ENCODE measurements at places on chromosomes 6 and 20.

GRCh38 chr6:137926207-137926731, 59.2 kb downstream of the TNFAIP3 start:
- DNase-seq, result no peak

DNA sequence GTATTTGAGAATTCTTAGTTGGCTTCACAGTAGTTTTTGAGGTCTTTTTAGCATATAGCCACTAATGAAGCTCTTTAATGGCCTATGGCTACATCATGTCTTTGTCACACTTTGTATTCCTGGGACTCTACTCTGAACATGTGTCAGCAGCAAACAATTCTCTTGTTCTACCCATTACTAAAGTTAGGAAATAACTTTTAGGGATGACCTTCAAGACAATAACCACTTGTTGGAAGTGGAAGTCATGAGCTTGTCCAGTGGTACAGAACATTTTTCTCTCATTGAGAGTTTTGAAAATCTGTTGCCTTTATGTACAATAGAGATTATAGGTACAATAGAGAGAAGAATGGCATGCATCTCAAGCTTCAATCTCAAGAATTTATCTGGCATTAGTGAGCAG, 571.6 kb upstream of the JAG1 start:
- DNase-seq, result no peak

DNA sequence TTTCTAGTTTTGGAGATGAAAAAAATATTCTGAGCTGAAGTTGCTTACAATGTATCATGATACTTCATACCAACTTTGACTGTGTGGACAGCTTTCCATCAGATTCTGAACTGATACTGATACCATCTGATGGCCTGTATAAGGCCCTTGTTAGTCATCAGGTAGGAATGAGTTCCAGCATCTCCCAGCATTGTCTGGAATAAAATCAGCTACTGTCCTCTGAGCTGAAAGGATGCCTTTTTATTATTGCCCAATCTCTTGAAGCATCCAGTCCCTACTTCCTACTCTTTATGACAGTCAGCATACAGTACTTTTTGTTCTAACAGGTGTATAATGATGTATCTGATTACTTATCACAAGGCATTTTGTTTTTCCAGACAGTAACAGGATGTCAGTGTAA, 70.6 kb upstream of the EYA4 start:
- no peak for DNase-seq

DNA sequence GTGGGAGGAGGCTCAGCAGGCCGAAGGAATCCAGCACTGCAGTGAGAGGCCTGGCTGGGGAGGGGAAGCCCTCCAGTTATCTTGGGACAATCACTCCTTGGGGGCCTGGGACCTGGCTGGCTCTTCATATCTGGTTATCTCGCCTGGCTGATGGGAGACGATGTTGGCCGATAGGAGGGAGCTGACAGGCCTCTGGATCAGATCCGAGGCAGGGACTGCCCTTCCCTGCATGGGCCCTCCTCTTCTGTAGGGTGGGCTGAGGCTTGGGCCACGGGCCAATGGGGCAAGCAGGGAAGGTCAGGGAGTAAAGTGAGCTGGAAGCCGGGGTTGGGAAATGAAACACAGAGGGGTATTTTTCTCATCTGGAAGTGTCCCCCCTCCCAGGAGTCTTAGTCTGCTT, 25.2 kb downstream of the MANBAL start:
- DNase-seq, result no peak

DNA sequence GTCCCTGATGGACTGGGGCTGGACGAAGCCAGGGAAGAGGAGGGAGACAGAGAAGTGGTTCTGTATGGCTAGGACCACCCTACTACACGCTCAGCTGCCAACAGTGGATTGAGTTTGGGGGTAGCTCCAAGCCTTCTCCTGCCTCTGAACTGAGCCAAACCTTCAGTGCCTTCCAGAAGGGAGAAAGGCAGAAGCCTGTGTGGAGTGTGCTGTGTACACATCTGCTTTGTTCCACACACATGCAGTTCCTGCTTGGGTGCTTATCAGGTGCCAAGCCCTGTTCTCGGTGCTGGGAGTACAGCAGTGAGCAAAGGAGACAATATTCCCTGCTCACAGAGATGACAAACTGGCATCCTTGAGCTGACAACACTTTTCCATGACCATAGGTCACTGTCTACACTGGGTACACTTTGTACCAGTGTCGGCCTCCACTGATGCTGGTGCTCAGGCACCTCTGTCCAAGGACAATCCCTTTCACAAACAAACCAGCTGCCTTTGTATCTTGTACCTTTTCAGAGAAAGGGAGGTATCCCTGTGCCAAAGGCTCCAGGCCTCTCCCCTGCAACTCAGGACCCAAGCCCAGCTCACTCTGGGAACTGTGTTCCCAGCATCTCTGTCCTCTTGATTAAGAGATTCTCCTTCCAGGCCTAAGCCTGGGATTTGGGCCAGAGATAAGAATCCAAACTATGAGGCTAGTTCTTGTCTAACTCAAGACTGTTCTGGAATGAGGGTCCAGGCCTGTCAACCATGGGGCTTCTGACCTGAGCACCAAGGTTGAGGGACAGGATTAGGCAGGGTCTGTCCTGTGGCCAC, 11.3 kb upstream of the RBCK1 start:
- DNase-seq, result no peak

DNA sequence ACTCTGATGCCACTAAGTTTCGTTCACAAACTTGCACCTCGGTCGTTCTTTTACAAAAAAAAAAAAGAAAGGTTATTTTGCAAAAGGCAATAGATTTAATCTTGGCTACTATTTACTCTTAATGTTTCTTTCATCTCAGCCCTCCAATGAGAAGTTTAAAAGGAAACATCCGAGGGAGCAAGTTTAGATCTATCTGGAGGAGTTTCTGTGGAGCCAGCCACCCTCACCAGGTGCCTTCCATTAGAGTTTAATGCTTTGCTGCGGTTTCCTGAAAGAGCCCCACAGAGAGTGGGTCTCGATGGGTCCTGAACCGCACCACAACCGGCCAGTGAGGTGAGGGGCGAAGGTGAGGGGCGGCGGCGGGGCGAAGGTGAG, 632 bp downstream of the PRKN start:
- no peak for DNase-seq

- DNase-seq, result no peak
These were observed 100.8 kb downstream of the BFSP1 start for GRCh38 chr20:17430125-17430950.

- no peak for DNase-seq
These were observed 101.7 kb upstream of the HDGFL1 start for GRCh38 chr6:22467645-22468044.

GRCh38 chr6:162463576-162463975, 264.0 kb downstream of the PRKN start:
- DNase-seq, result no peak

DNA sequence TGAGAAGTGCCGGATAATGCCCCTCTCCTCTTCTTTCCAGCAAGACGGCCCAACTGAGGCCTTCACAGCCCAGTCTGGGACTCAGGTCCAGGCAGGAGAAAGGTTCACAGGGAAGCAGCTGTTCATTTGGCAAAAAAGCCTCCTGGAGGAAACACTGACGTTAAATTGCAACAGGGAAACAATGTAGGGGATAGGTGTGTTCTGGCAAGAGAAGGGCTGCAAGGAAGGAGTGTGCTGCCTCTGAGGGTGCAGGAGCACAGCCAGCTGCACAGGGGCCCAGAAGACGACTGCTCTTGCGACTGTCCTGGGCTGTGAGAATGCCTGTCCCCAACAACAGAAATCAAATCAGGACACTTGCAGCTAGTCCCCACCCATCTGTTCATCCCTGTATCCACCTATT, 70.6 kb upstream of the PMEPA1 start:
- no peak for DNase-seq

DNA sequence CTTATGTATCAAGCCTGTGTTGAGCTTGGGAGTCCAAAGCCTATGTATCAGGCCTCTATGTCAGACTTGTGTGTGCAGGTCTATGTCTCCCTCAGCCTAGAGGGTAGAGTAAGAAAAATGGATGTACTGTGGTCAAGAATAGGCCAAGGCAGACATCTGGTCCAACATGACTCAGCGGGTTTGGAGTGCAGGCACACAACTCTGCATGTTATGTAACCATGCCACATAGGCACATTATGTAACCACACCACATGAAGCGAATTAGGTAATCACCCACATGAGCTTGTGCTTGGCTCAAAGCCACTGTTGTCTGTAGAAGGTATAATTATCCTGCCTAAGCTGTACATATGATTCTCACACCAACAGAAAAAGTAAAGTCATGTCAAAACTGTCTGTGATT, 1190.5 kb upstream of the EYS start:
- no peak for DNase-seq

GRCh38 chr6:149820506-149820905, 43.7 kb downstream of the LRP11 start:
- DNase-seq, result no peak

- DNase-seq, result no peak
These were observed 503.8 kb downstream of the TFAP2B start for GRCh38 chr6:51322505-51322904.

DNA sequence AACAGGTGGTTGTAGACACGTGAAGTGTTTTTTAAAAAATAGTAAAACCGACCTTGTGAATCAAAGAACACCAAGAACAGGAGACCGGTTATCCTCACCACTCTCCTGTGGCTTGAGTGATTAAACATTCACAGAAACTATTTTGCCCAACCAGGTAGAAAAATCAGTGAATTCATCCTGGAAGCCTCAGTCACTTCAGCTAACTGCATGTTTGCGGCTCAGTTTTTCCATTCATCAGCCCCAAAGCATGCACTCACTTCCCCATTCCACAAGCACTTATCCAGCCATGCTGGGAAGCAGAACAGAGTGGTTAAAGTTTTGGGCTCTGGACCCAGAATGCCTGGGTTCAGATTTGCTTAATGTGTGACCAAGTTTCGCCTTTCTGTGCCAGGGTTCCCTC, 2.4 kb downstream of the LRRN4 start:
- no peak for DNase-seq

GRCh38 chr20:1775117-1775516, 117.5 kb upstream of the SIRPG start:
- DNase-seq, result no peak

DNA sequence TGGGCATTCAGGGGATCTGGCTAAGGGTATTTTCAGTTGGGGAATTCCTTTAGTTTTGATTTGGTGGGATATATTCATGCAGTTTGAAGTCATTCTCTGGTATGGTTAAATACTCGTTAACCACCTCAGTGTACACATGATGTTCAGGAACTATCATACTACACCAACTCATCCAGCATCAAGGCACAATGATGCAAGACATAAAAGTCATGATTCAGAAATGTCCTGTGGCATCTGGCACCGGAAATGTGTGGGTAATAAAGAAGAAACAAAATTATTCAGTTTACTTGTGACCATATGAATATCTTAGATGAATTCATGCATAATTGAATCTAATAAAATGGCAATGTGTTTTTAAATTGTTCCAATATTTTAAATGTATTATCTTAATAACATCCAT, 129.0 kb upstream of the BMP5 start:
- no peak for DNase-seq

GRCh38 chr6:142627474-142627873, 317.5 kb downstream of the HIVEP2 start:
- DNase-seq, result no peak

DNA sequence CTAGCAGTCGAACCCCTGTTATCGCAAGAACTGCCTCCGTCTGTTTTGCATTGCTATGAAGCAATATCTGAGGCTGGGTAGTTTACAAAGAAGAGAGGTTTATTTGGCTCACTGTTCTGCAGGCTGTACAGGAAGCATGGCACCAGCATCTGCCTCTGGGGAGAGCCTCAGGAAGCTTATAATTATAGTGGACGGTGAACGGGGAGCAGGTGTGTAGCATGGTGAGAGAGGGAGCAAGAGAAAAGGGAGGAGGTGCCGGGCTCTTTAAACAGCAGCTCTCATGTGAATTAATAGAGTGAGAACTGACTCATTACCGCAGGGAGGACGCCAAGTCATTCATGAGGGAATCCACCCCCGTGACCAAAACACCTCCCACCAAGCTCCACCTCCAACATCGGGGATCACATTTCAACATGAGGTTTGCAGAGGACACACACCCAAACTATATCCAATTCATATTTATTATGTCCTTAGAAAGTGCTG, 172.6 kb upstream of the KCNG1 start:
- peak; percentile 1 for DNase-seq

DNA sequence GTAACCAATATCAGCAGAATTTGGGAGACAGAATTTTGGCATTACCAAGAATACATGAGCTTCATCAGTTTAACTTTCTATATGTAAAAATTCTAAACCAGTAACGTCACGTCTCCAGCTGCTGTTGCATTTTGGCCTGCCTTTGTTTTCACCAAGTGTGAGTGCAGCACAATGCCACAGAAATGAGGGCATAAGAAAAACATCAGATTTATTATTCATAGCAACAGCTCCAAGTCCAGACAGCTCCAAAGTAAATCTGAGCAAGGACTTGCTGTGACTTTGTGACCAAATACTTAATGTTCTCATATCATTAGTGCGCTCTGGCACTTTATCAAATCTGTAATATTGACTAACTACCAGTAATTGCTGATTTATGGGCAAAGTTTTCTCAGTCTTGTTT, 11.0 kb upstream of the FBXL4 start:
- no peak for DNase-seq

- no peak for DNase-seq
These were observed 118.8 kb upstream of the ARID1B start for GRCh38 chr6:156658186-156658965.

DNA sequence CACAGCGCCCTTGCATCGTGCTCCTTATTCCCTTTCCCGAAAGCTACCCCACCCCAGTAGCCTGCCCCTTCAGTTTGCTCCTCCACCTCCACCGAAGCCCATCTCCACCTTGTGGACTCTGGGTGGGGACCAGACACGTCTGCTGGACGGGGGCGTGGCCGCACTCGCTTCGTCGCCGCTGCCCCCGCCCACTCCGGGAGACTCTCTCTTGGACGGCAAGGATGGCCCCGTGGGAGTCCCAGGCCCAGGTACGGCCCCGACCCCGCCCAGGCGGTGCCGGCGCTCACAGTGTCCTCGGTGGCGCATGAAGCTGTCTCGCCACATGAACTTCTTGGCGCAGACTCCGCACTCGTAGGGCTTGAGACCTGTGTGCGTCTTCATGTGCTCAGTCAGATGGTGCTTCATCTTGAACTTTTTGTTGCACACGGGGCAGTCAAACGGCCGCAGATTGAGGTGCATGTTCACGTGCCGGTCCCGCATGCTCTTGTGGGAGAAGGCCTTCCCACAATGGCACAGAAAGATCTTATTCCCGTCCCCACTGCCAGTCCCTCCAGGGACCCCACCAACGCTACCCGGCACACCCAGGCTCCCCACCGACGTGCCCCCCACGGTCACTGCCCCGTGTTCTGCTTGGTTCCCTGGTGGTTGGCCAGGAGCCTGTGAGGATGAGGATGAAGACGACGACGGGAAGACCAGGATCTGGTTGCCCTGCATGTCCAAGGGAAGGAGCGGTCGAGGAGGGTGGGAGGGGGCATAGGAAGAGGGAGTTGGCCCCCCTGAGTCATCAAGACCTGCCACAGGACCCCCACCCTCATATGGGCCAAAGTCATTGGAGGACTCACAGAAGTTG, 1.3 kb upstream of the TAPBP start:
- no peak for DNase-seq

GRCh38 chr20:50111829-50112495, 988 bp downstream of the UBE2V1 start:
- no peak for DNase-seq

Data from stimulated activated CD4-positive, alpha-beta T cell treated with anti-CD3 and anti-CD28 coated beads, Interleukin-12 subunit alpha, Interleukin-12 subunit beta, amount 100 ng/mL, for 24 hours (primary cell).